Lung (tissue), 17 donors: ENCODE measurements at places on chromosomes 11 and 22. TPM values are rescaled to one million over a fixed set of nuclear protein-coding genes. Genes with fewer than 3 reads are reported as not detected.
A peak's percentile ranks its signal among the peaks of the same experiment; 100 is the strongest.

GRCh38 chr11:31045335-31045734 is 324.2 kb downstream of the DCDC1 start:
- DNase-seq = no peak

- no peak for DNase-seq
Observed at GRCh38 chr11:13388741-13389140, 74.3 kb downstream of the BTBD10 start.

DNA sequence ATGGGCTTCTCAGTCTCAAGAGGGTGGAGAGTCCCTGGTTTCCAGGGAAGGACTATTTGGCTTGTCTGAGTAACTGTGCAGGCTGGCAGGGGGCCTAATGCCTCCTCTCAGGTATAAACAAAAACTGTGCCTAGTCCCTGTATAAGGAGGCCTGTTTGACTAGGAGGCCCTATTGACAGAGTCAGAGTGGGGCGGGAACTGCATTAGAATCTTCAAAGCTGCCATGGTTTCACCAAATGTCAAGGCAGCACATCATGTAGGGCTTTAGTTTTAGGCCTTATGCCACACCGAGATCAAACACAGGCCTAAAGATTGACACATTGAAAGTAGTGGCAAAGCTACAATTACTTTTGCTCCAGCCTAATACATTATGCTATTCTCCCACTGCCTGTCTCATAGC is 611.5 kb upstream of the B3GAT1 start:
- DNase-seq = no peak

GRCh38 chr22:42985531-42985905 is 29.4 kb downstream of the PACSIN2 start:
- DNase-seq = no peak

DNA sequence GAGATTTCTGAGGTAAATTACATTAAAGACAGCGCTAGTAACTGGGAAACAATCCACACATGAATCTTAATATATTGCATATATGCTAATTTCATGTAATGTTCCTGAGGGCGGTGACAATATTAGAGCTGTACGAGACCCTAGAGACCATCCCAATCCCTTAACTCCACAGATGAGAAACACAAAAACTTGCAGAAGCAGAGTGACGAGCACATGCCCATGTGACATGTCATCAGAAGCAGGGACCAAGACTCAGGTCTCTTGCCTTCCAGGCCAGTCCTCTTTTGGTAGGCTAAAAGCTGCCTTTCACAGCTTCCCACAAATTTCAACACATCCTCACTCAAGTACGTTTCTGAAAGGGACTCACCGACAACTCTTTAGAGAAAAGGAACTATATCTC is 11.8 kb downstream of the MAPK1 start:
- DNase-seq = no peak

DNA sequence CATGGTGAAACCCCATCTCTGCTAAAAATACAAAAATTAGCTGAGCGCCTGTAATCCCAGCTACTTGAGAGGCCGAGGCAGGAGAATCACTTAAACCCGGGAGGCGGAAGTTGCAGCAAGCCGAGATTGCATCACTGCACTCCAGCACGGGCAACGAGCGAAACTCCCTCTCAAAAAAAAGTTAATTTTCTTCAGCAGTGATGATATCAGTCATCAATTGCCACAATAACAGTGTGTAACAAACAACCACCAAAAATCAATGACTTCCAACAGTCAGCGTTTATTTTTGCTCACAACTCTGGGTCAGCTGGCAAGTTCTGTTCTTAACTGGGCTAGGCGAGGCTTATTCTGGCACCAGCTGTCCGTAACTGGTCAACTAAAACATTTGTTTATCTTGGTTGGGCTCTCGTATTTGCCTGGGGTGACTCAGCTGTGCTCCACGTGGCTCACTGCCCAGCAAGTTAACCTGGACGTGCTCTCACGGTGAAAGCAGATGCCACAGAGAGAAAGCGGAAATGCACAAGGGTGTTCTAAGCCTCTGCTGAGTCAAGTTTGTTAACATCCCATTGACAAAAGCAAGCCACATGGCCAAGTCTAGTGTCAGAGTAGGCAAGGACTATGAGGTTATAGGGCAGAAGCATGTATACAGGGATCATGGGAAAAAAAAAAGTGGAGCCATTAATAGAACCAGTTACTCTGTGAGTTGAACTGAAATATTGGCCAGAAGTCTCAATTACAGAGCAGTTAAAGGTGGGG is 52.1 kb downstream of the LHFPL7 start:
- DNase-seq = peak; percentile 35

RIMBP3B gene
- 0.08 TPM for polyA plus RNA-seq

OR8G5 gene
- polyA plus RNA-seq = 0.13 TPM

C11orf65 gene
- polyA plus RNA-seq = 0.33 TPM

DSCAML1 gene
- polyA plus RNA-seq = 0.79 TPM
